GM04504 (cell line): ENCODE measurements at places on chromosomes 11 and 22.

DNA sequence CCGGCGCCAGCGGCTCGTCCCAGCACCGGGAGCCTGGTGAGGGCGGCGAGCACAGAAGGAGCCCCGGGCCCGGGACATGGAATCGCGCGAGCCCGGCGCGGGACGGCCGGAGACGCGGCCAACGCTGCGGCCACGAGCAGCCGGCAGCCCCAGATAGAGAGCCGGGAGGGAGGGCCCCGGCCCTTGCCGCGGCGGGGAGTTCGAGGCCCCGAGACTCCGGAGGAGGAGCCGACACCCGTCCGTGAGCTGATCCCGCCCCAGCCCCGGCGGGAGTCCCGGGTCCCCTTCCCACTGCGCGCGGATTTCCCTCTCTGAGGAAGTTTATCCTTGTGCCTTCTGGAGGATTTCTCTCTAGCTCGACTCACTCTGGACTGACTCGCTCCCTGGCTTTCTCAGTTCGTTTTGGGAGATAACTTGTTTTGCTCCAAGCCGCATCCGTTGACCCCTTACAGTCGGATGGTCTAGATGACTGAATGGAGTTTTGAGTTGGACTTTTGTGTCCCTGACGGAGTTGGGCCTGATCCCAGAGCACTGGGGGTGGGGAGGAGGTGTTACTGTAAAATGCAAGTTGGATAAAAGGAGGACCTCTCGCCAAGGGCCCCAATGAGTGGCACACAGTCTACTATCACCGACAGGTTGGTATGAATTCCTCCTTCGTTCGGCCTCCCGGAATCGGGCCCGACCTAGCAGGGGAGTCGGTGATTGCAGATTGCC, 585 bp downstream of the ARHGEF12 start:
- no peak for DNase-seq

DNA sequence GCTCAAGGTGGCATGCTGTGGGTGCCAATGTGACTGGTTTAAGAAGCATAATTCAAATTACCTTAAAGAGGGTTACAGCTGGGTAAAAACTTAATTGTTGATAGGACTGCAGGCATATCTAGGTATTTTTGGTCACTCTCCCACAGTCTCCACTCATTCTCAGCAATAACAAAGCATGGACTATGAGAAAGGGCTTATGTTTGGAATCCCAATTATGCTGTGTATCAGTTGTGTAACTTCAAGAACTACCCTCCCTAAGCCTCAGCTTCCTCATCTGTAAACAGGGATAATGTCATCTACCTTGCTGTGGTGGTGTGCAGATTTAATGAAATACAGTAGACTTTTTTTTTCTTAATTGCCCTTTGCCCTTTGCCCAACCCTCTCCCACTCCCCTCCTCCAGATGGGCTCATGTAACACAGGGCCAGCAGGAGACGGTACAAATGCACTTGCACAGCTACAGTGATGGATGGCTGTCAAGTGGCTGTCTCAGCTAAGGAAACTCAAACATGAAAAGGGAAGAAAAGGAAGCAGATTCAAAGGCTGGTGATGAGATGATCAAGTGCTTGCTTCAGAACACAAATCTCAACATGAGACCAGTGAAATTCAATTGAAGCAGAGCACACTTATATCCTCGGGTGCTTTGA, 37.6 kb downstream of the MAP6 start:
- no peak for DNase-seq

DNA sequence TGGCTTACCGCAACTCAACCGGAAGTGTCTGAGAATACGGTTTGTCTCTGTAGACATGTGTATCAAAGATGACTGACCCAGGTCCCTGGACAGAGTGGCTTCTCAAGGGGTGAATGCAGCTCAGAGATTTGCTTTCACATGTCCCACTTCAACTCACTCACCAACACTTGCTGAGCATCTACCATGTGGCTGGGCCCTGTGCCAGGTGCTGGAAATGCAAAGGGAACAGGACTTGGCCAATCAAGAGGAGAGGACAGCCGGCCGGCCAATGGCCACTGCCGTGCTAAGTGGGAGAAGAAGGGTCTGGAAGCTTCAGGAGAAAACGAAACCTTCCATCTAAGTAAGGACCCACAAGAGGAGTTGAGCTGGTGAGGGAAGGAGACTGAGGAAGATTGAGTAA, 151.3 kb downstream of the CEP164 start:
- no peak for DNase-seq

DNA sequence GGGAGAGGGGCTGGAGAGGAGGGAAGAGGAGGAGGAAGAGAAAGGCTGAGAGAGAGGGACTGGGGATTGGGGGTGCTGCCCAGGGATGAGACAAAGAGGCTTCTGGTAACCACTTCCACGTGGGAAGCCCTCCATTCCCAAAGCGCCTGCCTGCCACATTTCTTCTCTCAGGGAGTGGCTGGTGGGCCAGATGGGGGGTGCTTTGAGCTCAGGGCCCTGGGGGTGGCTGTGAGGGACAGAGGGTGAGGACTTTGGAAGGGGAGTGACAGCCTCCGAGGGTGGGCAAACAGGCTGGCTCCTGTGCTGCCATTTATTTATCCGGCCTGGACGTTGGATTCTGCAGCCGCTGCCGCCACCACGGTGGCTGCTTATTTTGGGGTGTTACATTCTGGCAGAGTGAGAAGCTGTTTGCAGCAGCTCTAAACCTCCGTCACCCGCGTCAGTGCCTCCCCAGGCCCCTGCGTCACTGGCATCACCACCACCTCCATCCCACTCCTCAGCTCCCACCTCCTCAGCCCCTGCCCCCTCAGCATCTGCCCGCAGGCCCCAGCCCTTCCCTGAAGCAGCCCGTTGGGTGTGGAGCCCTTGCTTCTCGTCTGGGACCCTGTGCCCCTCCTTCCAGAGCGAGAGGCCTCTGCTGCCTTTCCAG, 1.6 kb downstream of the RTN4RL2 start:
- DNase-seq: no peak

- no peak for DNase-seq
These were observed 85.1 kb downstream of the BARX2 start for GRCh38 chr11:129460714-129461113.

- DNase-seq: peak; percentile 94
These were observed 27.6 kb downstream of the TENM4 start for GRCh38 chr11:79413268-79413667.

DNA sequence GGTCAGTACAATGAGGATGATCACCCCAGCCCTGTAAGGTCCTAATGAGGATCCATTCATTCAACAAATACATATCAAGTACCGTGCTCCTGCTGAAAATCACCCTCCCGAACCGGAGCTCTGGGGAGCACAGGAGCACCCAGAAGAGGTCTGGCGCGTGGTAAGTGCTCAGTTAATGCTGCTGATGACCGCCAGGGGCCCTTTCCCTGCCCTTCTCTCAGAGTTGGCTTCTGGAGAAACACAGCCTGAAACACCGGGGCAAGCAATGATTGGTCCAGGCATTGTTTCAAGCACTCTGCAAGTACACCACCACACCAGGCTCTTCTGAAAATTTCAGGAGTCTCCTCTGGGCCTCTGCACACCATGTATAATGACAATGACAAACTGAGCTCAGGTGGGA, 3.8 kb upstream of the CCDC86 start:
- DNase-seq: no peak
